ENCODE measurements at places on chromosomes 11 and 22. TPM values are rescaled to one million over a fixed set of nuclear protein-coding genes. Genes with fewer than 3 reads are reported as not detected.

FAM111B gene
- total RNA-seq: 8.7 TPM

KIF18A gene
- 22.8 TPM for total RNA-seq

NCF4 gene
- total RNA-seq: not detected

POU2AF1 gene
- not detected for total RNA-seq

PVALB gene
- not detected for total RNA-seq

Measured in smooth muscle cell of trachea (primary cell).